Caco-2 (cell line): ENCODE measurements at places on chromosomes 16 and 17.
A peak's percentile ranks its signal among the peaks of the same experiment; 100 is the strongest.

- no peak for DNase-seq
These were observed 11.4 kb downstream of the ZDHHC7 start for GRCh38 chr16:84999857-85000480.

DNA sequence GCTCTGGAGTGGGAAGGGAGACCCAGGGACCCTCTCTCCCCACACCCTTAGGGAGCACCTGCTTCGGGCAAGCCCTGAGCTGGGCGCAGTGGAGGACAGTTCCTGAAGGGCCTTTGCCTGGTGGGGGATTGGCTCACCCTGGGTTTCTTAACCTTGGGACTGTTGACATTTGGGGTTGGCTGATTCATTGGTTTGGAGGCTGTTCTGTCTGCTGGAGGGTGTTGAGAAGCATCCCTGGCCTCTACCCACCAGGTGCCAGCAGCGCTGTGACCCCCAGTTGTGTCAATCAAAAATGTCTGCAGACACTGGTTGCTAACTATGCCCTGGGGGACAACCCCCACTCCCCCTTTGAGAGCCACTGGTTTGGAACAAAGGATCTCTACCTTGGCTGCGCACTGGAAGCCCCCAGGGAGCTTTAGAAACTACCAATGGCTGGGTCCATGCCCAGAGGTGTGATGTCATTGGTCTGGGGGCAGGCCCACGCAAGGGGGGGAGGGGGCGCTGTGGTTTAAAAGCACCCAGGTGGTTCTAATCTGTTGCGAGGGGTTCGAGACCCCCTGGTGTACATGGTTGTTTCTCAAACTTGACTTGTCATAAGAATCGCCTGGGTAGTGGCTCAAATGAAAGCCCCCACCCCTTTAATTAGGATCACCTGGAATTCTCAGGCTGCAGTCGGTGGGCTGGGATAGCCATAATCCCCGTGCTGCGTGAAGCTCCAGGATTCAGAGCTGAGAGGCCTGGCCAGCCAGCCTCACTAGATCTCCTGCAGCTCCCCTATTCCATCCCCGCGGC lies 151.9 kb upstream of the GSE1 start:
- no peak for DNase-seq

DNA sequence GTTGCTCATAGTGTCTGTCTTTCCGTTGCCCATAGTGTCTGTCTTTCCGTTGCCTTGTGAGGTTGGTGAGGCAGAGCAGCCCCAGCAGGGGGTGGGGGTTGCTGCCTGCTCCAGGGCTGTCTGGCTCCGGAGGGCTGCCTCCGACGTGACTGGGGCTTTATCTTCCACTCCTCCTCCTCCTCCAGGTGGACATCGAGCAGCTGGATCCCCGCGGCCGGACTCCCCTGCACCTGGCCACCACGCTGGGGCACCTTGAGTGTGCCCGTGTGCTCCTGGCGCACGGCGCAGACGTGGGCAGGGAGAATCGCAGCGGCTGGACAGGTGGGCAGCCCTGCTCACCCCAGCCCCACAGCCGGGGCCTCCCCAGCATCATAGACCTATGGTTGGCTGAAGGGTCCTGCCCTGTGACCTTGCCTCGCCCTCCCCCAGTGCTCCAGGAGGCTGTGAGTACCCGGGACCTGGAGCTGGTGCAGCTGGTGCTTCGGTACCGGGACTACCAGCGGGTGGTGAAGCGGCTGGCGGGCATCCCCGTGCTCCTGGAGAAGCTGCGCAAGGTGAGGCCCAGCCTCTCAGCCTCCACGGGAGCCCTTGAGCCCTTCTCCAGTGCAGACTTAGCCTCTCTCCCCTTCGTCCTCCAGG lies 14.7 kb downstream of the ANKRD13B start:
- no peak for DNase-seq

- no peak for DNase-seq
These were observed 147.4 kb upstream of the TBX2 start for GRCh38 chr17:61251939-61252865.

GRCh38 chr16:5451641-5452040 lies 354.0 kb upstream of the EEF2KMT start:
- no peak for DNase-seq

DNA sequence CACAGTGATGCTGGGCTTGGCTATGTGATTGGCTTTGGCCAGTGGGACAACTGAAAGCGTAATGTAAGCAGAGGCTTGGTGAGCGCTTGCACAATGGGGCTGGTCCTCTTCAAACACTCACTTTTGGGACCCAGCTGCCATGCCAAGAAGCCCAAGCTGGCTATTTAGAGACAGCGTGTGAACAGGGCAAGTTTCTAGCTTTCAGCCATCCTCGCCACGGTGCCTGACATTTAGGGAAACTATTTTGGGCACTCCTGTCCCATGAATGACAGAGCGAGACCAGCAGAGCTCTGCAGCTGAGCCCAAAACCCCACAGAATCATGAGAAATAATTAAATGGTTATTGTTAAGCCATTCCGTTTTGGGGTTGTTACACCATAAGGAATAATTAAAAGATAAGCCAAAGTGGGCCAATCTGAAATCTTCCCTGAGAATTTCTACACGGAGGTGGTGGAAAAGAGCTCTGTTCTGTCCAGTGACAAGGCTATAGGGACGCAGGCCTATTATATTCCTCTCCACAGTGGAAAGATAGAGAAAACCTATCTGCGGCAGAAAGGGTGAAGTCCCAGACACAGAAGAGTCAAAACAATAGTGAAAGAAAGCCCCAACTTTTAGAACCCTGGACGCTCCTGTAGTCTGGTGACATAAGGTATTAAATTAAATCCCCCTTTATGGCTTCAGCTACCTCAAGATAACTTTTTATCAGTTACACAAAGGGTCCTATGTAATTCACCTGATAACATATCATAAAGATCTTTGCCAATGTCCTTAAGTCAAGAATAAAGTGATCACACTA lies 10.8 kb upstream of the RPRML start:
- no peak for DNase-seq

- no peak for DNase-seq
These were observed 11.8 kb downstream of the HASPIN start for GRCh38 chr17:3735515-3735914.

DNA sequence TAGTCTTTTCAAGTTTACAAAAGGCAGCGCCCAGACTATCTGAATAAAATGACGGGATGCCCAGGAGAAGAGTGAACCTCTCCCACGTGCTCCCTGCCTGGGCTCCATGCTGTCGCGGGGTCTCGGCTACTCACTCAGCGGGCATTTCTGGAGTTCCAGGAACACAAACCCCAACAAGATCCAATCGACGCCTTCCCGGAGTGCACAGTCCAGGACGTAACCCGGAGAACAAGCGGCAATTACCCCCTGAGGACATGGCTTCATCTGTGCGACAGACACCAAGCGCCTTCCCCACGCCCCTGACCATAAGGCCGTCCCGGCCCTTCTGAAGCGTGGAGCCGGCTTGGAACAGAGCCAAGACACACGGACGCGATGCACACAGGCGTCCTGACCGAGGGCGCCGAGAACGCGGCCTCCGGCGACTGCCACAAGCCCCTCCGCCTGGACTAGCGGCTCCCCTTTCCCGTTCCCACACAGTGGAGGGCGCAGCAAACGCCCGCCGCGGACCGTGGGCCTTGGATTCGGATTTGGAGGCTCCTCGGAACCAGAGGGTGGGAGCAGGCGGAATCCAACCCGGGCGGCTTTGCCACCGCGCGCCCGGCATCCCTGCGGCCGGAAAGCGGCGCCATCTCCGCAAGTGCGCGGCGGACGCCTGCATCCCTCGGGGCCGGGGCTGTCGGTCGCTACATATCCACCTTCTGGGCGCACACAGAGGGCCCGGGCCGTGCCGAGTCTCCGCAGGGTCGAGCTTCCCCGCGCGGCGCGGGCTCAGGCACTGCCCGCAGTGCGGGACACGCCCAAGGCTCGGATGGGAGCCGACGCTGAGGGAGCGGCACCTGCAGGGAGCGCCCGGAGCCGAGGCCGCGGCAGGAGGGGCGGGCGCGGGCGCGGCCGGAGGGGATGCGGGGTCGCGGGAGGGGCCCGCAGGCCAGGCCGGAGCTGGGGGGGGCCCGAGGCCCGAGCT lies 725 bp downstream of the ABCA3 start:
- DNase-seq = peak; percentile 60

GRCh38 chr17:27352448-27353032 lies 58.6 kb downstream of the WSB1 start:
- DNase-seq = no peak

DNA sequence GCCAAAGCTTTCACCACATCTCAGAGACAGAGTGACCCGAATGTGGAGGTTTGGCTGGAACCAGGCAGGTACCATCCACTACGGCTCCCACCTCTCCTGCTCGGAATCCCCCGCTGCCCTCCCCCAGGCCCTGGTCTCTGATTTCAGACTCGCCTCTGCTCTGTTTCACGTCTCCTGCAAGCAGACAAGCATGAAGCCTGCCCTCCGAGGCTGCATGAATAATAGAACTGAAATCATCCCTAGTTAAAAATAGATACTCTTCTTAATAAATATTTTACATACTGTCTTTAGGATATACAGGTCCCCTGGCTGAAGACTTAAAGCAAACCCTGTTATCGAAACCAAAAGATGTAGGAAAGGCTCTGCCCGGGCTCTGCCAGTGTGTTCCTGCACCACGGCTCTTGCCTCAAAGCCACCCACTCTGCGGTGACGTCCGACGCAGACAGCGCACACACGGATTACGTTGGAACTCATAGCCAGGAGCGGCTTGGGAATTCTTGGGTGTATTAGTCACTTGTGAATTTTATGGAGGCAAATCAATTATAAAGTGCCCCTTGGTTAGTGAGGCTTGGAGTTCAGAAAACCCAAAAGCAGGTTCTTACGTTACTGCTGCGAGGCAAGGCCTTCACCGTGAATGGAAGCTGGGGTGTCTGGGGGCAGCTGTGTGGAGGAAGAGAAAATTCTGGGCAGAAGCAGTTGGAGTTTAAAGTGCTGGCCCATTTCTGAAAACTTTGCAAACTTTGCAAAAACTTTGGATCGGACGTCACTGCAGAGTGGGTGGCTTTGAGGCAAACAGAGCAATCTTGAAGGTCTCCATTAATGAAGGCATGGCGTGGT lies 25.6 kb upstream of the NPTX1 start:
- no peak for DNase-seq

GRCh38 chr17:19799796-19800195 lies 51.7 kb upstream of the ALDH3A1 start:
- no peak for DNase-seq

- DNase-seq = no peak
These were observed 5.5 kb downstream of the SOX8 start for GRCh38 chr16:986925-987582.

GRCh38 chr17:30300818-30301217 lies 9.1 kb upstream of the BLMH start:
- DNase-seq = no peak

DNA sequence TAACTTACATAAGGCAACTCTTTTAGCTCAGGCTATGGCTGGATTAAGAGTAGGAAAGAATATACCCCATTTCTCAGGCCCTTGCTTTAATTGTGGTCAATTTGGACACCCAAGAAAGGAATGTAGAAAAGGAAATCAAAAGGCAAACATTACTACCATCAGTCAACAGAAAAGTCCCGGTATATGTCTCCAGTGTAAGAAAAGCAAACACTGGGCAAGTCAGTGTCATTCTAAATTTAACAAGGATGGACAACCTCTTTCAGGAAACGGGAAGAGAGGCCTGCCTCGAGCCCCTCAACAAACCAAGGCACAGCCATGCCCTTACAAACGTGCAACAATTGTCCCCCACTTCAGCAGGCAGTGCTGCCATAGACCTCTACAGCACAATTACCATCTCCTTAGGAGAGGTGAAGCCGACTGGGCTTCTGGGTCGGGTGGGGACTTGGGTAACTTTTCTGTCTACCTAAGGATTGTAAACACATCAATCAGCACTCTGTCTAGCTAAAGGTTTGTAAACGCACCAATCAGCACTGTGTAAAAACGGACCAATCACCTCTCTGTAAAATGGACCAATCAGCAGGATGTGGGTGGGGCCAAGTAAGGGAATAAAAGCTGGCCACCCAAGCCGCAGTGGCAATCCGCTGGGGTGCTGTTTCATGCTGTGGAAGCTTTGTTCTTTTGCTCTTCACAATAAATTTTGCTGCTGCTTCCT lies 12.4 kb downstream of the MRPL58 start:
- no peak for DNase-seq

DNA sequence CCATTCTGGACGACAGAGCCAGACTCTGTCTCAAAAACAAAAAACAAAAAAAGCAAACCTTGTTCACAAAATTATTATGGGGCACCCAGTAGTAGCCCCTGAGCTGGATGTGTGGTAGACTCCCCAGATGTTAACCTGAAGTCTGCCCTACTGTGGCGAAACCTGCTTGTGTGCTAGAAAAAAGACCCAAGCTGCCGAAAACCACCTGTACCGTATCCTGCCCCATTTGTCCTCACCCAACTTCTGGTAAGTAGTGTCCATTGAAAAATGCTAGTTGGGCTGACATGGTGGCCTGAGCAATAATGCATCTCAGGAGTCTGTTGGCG lies 9.1 kb downstream of the RMI2 start:
- no peak for DNase-seq

DNA sequence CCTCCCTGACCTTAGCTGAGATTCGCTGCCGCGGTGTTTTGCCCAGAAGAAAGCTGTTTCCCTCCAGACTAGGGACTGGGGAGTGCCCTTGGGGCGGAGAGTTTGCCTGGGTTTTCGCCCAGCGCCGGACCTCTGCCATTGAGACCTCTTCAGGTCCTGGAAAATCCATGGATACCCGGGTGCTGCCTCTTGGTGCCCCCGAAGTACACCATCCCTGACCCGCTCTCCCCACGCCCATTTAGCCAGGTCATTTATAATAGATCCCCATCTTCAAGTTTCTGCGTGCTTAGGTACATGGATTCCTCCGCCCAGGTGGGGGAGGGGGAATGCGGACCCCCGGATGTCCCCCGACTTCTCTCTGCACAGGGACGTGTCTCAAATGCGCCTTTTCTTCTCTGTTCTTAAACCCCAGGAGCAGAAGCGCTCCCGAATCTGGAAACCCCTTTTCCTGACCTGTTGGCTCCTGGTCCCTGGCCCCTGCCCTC lies 15.0 kb upstream of the CBX8 start:
- DNase-seq = no peak

GRCh38 chr16:17362183-17362582 lies 108.6 kb downstream of the XYLT1 start:
- DNase-seq = no peak

DNA sequence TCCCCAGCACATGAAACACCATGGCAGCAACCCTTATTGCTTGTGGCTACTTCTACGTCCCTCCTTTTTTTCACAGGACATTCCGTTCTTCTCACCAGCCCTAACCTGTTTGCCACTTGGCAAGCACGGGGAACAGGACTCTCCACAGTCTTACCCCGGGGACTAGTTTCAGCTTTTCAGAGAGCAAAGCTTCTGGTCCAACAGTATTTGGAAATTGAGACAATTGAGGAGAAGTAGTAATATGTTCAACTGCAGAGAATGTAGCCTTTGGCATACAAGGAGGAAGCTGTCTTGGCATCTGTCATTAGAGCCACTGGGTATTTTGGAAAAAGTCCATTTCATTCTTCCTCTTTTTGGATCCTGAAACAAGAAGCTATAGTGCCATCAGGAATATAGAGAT lies 65.7 kb downstream of the MAP2K6 start:
- DNase-seq = no peak
